ENCODE measurements at places on chromosomes 4 and X.

GRCh38 chr4:174582463-174582862 lies 60.2 kb upstream of the HPGD start:
- no peak for DNase-seq

- peak; percentile 91 for DNase-seq
Measured at GRCh38 chr4:123116412-123116811, 194.0 kb upstream of the NUDT6 start.

GRCh38 chr4:48491514-48492176 lies 1.6 kb downstream of the ZAR1 start:
- no peak for DNase-seq

GRCh38 chrX:94914235-94914634 lies 1240.2 kb downstream of the FAM133A start:
- DNase-seq: no peak

- DNase-seq: peak; percentile 38
Measured at GRCh38 chr4:80125252-80126177, 52.5 kb upstream of the ANTXR2 start.
